ENCODE measurements at places on chromosomes 5 and 9. TPM values are rescaled to one million over a fixed set of nuclear protein-coding genes. Genes with fewer than 3 reads are reported as not detected.

- H3K4me3 ChIP-seq, result no peak overlapping the region
- peaks cover 3% of the 10 kb centered on the region for H3K27me3 ChIP-seq
- DNase-seq, result no peak
- no peak overlapping the region for H3K27ac ChIP-seq
- peaks cover 7% of the 10 kb centered on the region for H3K4me1 ChIP-seq
Observed at GRCh38 chr5:100787648-100788047, 115.4 kb downstream of the ST8SIA4 start.

DNA sequence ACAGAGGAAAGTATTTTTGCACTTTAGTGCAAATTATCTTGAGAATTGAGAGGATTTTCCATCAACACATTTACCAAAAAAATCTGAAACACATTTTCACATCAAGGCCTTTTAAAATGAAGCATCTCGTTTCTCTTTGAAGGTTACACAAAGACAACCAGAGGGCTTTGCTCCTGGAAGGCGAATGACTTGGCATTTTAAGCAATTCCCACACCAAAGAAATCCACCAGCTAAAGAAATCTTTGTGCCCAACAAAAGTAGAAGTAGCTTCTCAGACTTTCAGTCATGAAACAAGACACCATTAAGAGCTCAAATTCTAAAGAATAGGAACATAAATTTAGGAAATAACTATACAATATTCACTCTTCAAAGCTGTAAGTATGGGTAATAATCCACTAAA lies 59.9 kb downstream of the HABP4 start:
- no peak for DNase-seq
- no peak overlapping the region for H3K4me3 ChIP-seq
- no peaks in the 10 kb centered on the region for H3K27me3 ChIP-seq

GRCh38 chr5:138230981-138231589 lies 18.0 kb upstream of the CDC23 start:
- no peak overlapping the region for H3K4me3 ChIP-seq
- peaks cover 6% of the 10 kb centered on the region for H3K27me3 ChIP-seq
- peaks cover under 1% of the 10 kb centered on the region for H3K36me3 ChIP-seq
- H3K4me1 ChIP-seq, result no peaks in the 10 kb centered on the region

- no peak overlapping the region for H3K4me3 ChIP-seq
- H3K27me3 ChIP-seq, result peaks cover 2% of the 10 kb centered on the region
- no peaks in the 10 kb centered on the region for H3K36me3 ChIP-seq
- H3K4me1 ChIP-seq, result no peaks in the 10 kb centered on the region
Observed at GRCh38 chr9:2681981-2682380, 35.3 kb upstream of the KCNV2 start.

- H3K27ac ChIP-seq, result no peak overlapping the region
- H3K4me3 ChIP-seq, result no peak overlapping the region
- no peaks in the 10 kb centered on the region for H3K36me3 ChIP-seq
- H3K4me1 ChIP-seq, result no peaks in the 10 kb centered on the region
- no peaks in the 10 kb centered on the region for H3K27me3 ChIP-seq
Observed at GRCh38 chr5:133220851-133221674, 169.2 kb downstream of the HSPA4 start.

DNA sequence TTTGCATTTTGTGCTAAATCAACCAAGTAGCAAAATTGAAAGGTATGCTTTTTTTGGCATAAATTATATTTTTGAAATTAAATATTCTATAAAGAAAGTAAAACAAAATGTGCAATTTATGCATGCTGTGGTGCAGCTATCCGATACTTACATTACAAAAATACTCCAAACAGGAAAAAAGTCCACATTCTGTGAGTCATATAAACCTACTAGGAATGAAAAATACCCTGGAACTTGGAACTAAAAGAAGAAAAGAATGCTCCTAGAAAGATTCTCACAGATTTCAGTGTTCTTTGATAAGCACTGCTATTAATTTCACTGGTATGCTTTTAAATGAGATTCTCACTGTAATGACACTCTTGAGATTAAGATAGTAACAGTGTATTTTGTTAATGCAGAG lies 92.6 kb downstream of the OSMR start:
- no peak for DNase-seq
- H3K27ac ChIP-seq, result no peak overlapping the region
- H3K27me3 ChIP-seq, result no peaks in the 10 kb centered on the region

DNA sequence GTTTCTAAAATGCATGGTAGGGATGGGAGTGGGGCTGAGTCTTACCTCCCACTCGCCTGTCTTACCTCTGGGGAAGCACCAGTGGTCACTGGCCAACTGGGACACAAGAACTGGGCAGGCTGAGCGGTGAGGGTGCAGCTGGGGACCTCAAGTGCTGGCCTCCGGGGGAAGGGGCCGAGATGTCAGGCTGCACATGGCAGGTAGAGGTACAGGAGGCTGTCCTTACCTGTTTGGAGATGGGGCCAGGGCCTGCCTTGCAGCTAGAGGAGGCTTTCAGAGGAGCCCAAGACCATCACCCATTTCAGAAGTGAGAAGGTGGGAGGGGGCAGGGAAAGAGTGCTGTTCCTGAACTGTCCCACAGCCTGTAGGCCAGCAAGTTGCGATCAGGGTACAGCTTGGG lies 14.2 kb downstream of the PSAT1 start:
- no peak overlapping the region for H3K4me3 ChIP-seq
- H3K36me3 ChIP-seq, result peaks cover 72% of the 10 kb centered on the region
- no peaks in the 10 kb centered on the region for H3K27me3 ChIP-seq
- no peak overlapping the region for H3K27ac ChIP-seq

GRCh38 chr5:55701462-55702103 lies 10.5 kb downstream of the SLC38A9 start:
- peaks cover 17% of the 10 kb centered on the region for H3K4me1 ChIP-seq
- no peak for DNase-seq
- H3K27ac ChIP-seq, result no peak overlapping the region

DNA sequence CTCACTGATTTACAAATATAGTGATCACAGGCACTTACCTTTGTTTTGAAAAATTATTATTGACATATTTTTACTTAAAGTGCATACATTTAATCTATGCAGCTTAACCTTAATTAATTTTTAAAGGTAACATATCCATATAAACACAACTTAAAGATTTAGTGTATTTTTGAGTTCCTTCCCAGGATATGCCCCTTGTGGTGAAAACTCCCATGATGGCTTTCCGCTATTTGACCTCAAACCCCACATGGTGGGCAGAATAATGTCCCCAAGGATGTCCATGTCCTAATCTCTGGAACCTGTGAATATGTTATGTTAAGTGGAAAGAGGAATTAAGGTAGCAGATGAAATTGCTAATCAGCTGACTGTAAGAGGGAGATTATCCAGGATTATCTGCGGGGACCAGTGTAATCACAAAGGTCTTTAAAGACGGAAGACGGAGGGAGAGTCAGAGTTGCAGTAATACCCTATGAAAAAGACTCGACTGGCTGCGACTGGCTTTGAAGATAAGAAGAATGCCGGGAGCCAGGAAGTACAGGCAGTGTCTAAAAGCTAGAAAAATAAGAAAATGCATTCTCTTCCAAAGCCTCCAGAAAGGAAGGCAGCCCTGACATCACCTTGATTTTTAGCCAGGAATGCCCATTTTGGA lies 193.9 kb downstream of the ICE1 start:
- H3K4me1 ChIP-seq, result no peaks in the 10 kb centered on the region
- no peaks in the 10 kb centered on the region for H3K36me3 ChIP-seq
- peaks cover 20% of the 10 kb centered on the region for H3K27me3 ChIP-seq
- no peak overlapping the region for H3K27ac ChIP-seq

- H3K27me3 ChIP-seq, result no peaks in the 10 kb centered on the region
- peaks cover 3% of the 10 kb centered on the region for H3K36me3 ChIP-seq
- no peak for DNase-seq
- H3K4me3 ChIP-seq, result no peak overlapping the region
- peaks cover 45% of the 10 kb centered on the region for H3K4me1 ChIP-seq
- no peak overlapping the region for H3K27ac ChIP-seq
Observed at GRCh38 chr9:36438536-36439236, 38.6 kb upstream of the RNF38 start.

DNA sequence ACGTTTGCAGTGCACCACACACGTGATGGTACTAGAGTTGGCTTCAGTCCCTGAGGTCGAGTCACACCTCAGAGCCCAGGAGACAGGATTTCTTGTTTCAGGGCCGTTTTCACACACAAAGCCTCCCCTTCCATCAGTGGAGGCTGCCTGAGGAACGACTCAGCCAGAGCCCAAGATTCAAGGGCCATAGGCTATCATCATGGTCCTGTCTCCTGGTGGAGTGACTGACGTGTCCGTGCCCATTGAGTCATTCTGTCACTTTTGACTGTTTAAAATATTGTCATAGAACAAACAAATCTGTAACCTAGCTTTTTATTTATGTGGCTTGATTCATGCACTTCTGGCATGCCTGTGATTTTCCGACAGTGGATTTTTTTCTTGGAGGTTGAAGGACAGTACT lies 28.3 kb downstream of the CAMK2A start:
- no peaks in the 10 kb centered on the region for H3K36me3 ChIP-seq
- H3K4me1 ChIP-seq, result no peaks in the 10 kb centered on the region
- no peak for DNase-seq
- no peaks in the 10 kb centered on the region for H3K27me3 ChIP-seq

GRCh38 chr5:9288234-9288633 lies 257.6 kb downstream of the SEMA5A start:
- H3K36me3 ChIP-seq, result no peaks in the 10 kb centered on the region
- no peak overlapping the region for H3K27ac ChIP-seq
- DNase-seq, result no peak
- no peaks in the 10 kb centered on the region for H3K4me1 ChIP-seq
- H3K27me3 ChIP-seq, result no peaks in the 10 kb centered on the region

DNA sequence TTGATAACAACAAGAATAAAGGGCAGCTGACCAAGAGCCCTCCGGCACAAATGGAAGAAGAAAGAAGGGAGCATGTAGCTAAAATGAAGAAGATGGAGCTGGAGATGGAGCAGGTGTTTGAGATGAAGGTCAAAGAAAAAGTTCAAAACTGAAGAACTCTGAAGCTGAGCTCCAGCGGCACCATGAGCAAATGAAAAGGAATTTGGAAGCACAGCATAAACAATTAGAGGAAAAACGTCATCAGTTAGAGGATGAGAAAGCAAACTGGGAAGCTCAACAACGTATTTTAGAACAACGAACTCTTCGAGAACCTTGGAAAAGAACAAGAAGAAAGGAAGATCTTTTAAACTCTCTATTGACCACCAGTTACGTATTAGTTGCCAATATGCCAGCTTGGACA lies 100.9 kb downstream of the GABBR2 start:
- no peaks in the 10 kb centered on the region for H3K4me1 ChIP-seq
- H3K4me3 ChIP-seq, result no peak overlapping the region
- H3K36me3 ChIP-seq, result no peaks in the 10 kb centered on the region

DNA sequence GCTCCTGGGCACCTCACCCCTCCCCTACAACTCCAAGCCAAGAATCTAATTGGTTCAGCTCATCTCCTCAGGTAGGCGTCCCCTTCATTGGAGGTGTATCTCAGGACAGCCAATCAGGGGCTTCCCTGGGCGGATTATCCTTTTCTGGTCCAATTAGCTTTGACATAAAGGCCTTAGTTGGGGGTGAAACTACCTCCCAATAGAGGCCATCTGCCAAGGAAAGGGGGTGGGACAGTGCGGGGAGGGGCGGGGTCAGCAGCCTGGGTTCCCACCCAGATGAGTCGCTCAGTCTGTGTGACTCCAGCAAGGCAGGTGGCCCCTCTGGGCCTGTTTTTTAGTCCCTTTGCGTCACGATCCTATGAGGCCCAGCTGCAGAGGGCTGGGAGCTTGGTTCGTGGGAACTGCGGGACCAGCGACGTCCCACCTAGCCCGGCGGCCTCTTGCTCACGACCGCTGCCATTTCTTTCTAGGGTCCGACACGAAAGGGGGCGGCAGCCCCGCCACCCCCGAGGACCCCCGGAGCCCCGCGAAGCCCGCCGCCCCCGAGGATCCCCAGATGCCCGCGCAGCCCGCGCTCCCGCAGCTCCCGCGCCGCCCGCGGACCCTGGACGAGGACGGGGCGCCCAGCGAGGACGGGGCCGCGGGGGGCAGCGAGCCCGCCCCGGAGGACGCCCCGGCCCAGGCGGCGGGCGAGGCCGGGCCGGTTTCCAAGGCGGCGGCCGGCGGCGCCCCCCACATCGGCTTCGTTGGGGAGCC lies 8.9 kb downstream of the PRRT1B start:
- no peak overlapping the region for H3K4me3 ChIP-seq
- H3K27me3 ChIP-seq, result peaks cover 24% of the 10 kb centered on the region
- H3K36me3 ChIP-seq, result no peaks in the 10 kb centered on the region
- H3K4me1 ChIP-seq, result peaks cover 3% of the 10 kb centered on the region
- no peak for DNase-seq

GRCh38 chr5:37495668-37496347 lies 116.7 kb downstream of the WDR70 start:
- H3K27ac ChIP-seq, result no peak overlapping the region
- H3K27me3 ChIP-seq, result no peaks in the 10 kb centered on the region
- H3K4me1 ChIP-seq, result peaks cover 5% of the 10 kb centered on the region
- peaks cover 37% of the 10 kb centered on the region for H3K36me3 ChIP-seq
- DNase-seq, result no peak

GRCh38 chr9:68794898-68795297 lies 89.9 kb downstream of the PIP5K1B start:
- H3K36me3 ChIP-seq, result no peaks in the 10 kb centered on the region
- H3K4me1 ChIP-seq, result peaks cover 3% of the 10 kb centered on the region
- no peak overlapping the region for H3K4me3 ChIP-seq
- DNase-seq, result no peak
- peaks cover 3% of the 10 kb centered on the region for H3K27me3 ChIP-seq

- H3K4me1 ChIP-seq, result no peaks in the 10 kb centered on the region
- no peak overlapping the region for H3K4me3 ChIP-seq
- no peak overlapping the region for H3K27ac ChIP-seq
- no peaks in the 10 kb centered on the region for H3K27me3 ChIP-seq
- no peaks in the 10 kb centered on the region for H3K36me3 ChIP-seq
Observed at GRCh38 chr5:15940905-15941304, 238.7 kb downstream of the MARCHF11 start.

DNA sequence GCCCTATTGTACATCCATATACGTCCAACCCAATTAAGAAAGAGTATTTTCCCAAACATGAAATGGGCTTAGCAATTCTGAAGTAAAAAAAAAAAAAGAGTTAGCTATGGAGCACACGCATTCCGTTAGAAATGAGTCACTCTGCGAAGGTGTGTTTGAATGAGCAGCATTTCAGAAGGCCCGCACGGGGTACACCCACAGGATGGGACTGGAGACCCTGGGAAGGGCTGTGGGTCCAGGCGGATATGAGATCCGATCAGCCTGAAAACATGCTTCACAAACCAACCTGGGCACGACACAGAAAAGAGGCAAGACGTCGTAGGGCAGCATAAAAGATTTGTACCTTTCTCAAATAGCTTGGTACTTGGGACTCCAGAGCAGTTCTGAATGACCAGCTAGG lies 173.9 kb upstream of the KLF9 start:
- DNase-seq, result no peak
- no peaks in the 10 kb centered on the region for H3K27me3 ChIP-seq
- H3K4me1 ChIP-seq, result no peaks in the 10 kb centered on the region
- no peak overlapping the region for H3K4me3 ChIP-seq
- no peaks in the 10 kb centered on the region for H3K36me3 ChIP-seq

- DNase-seq, result no peak
- H3K4me3 ChIP-seq, result no peak overlapping the region
- H3K4me1 ChIP-seq, result no peaks in the 10 kb centered on the region
- H3K27me3 ChIP-seq, result no peaks in the 10 kb centered on the region
- no peaks in the 10 kb centered on the region for H3K36me3 ChIP-seq
Observed at GRCh38 chr5:114184006-114184405, 177.9 kb upstream of the KCNN2 start.

PHF24 gene
- total RNA-seq, result not detected

FSD1L gene
- total RNA-seq, result 0.79 TPM

PCDHB12 gene
- total RNA-seq, result not detected

FAM221B gene
- total RNA-seq, result not detected
